ENCODE measurements at places on chromosomes 3 and 15. TPM values are rescaled to one million over a fixed set of nuclear protein-coding genes. Genes with fewer than 3 reads are reported as not detected.
A peak's percentile ranks its signal among the peaks of the same experiment; 100 is the strongest.

- peak; percentile 75 for DNase-seq
These were observed 88.3 kb downstream of the TMEM266 start for GRCh38 chr15:76147906-76148570.

DNA sequence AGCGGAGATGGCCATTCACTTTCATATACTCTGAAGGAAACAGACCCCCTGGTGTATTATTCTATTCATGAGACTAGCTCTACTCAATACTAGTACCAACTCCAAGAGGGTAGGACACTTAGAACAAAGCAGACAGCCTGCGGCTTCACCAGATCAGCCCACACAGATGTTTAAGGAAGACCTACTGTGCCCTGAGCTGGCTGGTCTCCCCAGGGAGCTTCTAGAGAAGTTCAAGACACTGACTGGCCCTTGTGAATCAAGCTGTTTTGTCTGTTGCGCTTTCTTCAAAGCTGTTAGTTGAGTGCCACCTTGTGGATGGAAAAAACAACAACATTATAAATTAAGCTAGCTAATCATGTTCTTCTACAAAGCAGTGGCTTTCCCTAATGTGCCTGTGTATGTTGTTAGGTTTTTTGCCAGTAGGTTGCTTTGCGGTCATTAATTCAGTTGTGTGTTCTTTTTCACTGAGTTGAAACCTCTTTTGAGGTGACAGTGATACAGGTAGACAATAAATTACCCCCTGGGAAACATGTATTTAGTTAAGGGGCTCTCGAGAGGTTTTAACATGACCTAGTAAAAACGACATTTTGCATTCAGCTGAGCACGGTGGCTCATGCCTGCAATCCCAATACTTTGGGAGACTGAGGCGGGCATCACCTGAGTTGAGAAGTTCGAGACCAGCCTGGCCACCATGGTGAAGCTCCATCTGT, 64.2 kb upstream of the MYZAP start:
- peak; percentile 21 for DNase-seq

Gene EPHA6
- not detected for total RNA-seq

Gene MUC20
- total RNA-seq: 13.2 TPM

Gene IL17RD
- total RNA-seq: not detected

Gene TM6SF1
- total RNA-seq: 1.3 TPM
